Kidney (tissue), 22 donors: ENCODE measurements at places on chromosomes 13 and 19.

DNA sequence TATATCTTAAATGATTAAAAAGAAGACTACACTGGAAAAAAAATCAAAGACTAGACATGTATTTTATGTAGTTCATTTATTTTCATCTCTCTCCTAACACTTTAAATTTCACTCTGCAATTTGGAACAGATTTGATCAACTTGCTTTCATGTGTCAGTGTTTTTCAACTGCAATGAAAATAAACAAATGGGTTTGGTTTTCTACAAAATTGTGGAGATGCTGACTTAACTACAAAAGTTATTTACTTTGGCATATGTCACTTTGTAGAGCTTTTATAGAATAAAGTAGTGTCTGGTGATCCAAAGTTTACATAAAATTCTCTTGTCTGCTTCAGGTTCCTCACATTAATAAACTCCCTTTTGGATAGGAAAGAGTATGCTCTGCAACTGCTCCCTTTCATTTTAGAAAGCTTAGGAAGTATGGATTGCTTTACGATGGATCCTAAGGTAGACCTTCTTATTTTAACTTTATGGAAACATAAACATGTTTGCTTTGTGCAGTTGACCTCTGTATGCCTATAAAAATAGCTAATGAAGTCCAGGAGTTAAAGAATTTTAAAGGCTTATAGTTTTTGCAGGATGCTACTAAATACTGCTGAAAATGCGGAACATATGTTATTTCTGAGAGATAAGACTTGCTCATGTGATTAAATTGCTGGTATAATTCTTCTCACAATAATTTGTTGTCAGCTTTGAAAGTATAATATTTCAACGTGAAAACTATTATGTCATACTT is 815.9 kb downstream of the PCDH9 start:
- peak; percentile 65 for DNase-seq

- DNase-seq, result peak; percentile 73
Measured at GRCh38 chr13:114101358-114102130, 30.9 kb downstream of the RASA3 start.

DNA sequence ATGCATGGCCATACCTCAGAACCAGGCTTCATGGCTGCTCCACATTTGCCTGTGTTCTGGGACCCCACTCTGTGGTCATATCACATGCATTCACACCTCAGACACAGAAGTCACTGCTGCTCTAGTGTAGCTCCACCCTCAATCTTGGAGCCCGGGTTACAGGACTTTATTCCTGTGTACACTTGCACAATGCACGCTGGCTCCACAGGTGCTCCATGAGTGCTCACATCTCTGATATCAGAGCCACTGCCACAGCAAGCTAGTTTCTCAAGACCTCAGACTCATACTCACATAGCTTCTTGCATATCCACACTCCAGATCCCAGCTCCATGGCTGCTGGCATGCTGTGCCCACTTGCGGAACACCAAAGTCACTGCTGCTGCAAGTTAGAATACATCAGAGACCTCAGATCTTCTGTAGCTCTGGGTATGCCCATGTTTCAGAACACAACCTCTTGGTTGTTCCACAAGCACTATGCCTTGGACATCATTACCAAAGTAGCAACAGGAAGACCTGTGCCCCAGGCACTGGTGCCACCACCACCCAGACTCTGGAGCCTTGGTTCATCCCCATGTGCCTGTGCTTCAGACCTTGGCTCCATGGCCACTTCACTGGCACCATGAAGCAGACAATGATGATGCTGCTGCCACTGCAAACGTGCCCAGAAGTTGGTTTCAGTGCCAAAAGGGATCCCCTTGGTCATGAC is 269.5 kb upstream of the PCDH20 start:
- DNase-seq, result no peak

DNA sequence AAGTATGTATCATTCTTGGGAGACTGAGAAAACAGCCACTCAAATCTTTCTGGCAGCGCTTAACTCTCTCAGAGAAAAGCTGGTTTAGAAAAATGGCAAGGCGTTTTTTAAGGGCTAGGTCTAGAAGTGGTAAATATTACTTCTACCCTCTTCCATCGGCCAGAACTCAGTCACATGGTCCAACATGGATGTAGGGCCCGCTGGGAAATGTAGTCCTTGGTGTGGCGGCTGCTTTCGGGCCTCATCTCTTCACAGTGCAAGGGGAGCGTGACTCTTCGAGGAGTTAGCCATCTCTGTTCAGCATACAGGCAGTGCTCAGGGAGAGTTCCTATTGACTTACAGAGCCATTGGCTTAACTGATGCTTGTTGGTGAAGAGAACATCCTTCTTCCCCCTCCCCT is 6.3 kb downstream of the VSTM2B start:
- peak; percentile 9 for DNase-seq

- DNase-seq, result peak; percentile 58
Measured at GRCh38 chr19:47230054-47230920, 712 bp downstream of the BBC3 start.

- DNase-seq, result no peak
Measured at GRCh38 chr13:33014291-33014690, 1.9 kb upstream of the KL start.

- DNase-seq, result no peak
Measured at GRCh38 chr13:110398564-110399507, 91.8 kb downstream of the COL4A2 start.

DNA sequence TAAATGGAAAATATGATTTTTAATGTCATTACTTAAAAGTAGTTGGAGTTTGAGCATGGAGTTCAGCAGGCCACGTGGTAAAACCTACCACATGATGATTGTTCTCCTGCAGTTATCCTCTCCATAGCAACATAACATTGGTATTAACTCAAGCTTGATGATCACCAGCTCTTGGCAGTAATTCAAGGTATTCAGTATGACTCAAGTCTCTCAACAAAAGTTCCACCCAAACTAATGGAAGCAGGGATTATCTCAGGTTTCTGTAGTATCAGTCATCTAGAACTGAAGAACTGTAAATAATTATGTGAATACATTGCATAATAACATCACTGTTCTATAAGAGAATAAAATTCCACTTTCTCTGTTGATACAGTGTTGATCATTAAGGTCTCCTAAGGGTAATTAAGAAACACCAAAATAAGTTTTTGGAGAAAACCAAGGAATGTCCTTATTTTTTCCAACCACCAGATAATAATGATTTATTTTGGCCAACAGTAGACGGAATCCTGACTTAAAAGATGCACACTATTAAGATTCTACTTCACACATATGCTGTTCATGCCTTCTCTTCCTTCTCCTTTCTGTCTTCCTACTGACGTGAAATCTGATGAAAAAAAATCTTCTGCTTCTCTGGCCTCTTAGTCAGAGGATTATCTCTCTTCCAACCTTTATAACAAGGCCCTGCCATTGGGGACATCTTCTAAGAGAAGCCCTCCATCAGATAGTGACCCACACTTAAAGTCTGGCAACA is 1092.3 kb downstream of the EFNB2 start:
- DNase-seq, result no peak

DNA sequence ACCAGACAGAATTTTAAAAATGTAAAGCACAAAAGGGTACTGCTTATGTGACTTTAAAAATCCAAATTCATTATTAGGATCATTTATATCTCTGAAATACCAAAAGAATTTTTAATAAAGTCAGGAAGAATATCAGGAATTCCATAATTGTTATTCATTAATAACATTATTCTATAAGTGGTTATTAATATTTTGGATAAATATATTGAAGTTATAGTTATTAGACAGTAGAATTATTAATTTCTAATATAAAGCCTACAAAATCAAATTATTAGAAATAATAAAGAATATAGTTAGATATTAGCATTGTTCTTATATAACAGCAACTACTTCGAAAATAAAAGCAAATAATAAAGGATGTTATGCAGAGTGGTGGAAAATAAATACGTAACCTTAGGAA is 105.8 kb downstream of the GPC5 start:
- DNase-seq, result no peak

DNA sequence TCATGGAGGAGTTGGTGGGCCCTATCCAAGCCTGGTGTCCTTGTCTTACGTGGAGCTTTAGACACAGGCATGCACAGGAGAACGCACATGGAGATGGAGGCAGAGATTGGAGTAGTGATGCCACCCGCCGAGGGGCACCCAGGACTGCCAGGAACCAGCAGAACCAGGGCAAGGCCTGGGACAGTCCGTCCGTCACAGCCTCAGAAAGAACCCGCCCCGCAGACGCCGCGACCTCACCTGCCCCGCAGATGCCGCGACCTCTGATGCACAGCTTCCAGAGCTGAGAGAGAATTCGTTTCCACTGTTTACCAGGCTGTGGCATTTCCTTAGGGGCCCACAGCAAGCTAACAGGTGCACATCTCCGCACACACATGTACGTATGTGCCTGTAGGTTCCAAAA is 15.3 kb downstream of the GRTP1 start:
- DNase-seq, result peak; percentile 52

DNA sequence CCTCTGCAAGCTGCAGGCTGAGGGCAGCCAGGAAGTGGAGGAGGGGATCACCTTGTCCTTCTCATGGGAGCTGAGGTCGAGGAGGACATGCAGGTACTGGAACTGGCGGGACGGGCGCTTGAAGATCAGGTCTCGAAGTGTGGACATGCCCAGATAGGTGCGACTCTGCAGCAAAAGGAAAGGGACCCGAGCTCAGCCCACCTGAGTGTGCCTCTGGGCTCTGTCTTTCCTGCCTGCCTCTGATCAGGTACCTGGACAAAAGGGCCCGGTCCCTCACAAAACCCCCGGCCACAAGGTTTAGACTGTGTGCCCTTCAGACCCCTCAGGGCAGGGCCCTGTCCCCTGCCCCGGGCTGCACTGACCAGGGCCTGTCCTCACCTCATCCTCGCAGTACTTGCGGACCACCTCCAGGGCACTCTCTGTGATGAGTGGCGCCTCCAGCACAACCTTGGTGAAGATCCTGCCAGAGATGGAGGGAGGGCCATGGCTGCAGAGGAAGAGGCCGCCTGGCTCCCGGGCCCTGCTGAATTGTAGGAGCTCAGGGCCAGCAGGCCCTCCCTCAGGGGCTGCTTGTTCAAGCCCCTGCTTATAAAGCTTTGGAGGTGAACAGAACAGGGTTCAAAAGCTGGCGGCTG is 12.5 kb upstream of the RSPH6A start:
- no peak for DNase-seq

GRCh38 chr19:45578861-45579260 is 5.7 kb downstream of the OPA3 start:
- no peak for DNase-seq

- DNase-seq, result no peak
Measured at GRCh38 chr19:53078668-53079067, 24.6 kb downstream of the ZNF160 start.

DNA sequence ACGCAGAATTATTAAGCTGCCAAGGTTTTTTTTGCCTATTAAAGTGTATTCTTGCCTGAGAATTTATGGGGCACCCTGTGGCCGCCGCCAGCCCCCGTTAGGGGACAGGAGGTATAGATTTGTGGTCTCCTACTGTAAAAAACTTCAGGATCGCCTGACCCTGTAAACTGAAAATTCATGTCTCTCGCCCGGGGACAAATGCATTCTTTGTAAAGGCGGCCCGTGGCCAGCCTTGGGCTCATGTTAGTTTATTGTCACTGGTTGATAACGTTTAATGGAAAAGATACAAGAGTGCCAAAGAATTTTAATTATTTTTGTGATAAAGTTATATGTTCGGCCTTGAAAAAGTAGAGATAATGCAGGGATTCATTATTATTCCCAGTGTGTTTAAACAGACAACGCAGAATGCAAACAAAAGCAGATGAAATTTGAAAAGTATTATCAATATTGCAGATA is 141.7 kb downstream of the URI1 start:
- DNase-seq, result peak; percentile 22

- DNase-seq, result peak; percentile 91
Measured at GRCh38 chr19:6736169-6736916, 1.0 kb downstream of the GPR108 start.

DNA sequence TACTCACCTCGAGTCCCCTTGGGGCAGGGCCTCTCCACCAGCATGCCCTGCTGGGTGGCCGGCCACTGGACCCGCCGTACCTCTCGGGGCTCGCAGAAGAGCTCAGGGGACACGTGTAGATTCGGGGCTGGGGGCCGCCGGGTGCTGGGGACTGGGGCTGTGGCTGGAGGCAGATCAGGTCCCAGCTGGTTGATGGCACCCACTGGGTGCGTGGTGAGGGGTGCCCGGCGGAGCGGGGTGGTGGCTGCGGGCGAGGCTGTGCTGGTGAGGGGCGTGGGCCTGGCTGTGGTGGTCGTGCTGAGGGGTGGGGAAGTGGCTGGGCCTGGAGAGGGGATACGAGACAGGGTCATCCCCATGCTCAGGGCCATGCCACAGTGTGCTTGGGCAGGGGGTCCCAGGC is 24.9 kb upstream of the ASF1B start:
- no peak for DNase-seq

DNA sequence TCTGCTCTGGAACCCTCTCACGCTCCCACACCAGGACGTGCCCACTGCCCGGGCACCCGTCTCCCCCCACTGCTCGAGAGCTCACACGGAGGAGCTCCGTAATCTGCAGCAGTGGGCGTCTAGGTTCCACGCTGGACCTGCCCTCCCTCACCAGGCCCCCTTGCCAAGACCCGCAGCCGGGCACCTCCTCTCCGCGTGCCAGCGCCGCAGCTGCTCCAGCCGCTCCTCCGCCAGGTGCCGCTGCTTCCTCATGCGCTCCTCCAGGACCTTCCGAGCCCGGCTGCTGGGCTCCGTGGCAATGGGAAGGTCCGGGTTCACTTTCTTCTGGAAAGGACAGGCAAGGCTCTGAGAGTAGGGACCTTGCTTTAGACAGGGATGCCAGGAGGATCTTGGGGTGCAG is 35.0 kb upstream of the MATK start:
- no peak for DNase-seq

DNA sequence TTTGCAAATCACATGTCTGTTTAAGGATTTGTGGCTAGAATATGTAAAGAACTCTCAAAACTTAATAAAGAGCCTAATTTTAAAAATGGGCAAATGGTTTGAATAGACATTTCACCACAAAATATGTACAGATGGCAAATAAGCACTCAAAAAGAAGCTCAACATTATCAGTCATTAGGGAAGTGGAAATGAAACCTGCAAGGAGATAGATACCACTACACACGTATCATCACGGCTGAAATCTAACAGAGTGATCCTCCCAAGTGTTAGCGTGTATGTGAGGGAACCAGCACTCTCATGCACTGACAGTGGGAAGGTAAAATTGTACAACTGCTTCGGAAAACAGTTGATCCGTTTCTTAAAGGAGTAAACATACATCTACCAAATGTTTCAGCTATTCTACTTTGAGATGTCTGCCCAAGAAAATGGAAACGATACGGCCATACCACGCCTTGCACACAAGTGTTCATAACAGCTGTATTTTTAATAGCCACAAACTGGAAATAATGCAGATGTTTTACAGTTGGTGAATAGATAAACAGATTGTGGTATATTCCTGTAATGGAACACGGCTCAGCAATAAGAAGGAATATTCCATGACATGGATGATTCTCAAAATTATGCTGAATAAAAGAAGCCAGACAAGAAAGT is 14.5 kb downstream of the ARHGEF7 start:
- DNase-seq, result no peak

DNA sequence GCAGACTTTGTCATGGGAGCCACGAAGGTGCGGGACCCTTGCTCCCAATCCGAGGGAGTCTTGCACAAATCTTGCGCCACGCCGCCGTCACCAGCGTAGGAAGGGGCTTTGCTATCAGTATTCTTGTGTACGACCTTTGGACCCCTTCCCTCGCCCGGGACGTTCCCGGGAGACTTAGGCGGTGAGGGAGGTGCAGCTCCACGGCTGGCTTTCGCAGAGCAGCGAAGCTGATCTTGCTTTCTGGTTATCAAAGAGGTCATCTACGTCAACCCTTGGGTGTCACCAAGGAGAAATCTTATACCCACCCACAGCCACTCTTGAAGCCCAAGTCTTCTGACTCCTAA is 583 bp downstream of the TECR start:
- no peak for DNase-seq
